ENCODE measurements at places on chromosomes 16 and 17. TPM values are rescaled to one million over a fixed set of nuclear protein-coding genes. Genes with fewer than 3 reads are reported as not detected.

DNA sequence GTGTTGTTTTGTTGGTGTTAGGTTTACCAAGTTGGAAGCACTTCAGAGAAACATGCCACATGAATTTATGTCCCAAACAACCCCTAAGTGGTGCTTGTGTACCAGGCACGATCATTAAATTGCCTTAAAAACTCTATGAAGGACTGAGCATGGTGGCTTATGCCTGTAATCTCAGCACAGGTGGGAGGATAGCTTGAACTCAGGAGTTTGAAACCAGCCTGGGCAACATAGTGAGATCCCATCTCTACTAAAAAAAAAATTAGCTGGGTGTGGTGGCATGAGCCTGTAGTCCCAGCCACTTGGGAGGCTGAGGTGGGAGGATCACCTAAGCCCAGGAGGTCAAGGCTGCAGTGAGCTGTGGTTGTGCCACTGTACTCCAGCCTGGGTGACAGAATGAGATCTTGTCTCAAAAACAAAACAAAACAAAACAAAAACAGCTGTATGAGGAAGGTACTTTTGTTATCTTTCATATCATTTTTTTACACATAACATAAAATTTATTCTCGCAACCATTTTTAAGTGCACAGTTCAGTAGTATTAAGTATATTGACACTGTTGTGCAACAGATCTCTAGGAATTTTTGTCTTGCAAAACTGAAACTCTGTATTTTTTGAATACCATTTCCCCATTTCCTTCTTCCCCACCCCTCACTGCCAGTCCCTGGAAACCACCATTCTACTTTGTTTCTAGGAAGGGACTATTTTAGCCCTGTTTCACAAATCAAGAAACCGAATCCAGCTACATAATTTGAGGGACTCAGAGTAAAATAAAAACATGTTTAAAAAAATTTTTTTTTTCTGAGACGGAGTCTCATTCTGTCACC lies 14.3 kb upstream of the RBBP6 start:
- peaks cover 16% of the 10 kb centered on the region for H3K4me1 ChIP-seq
- H3K4me3 ChIP-seq, result no peak overlapping the region
- H3K27ac ChIP-seq, result no peak overlapping the region
- peaks cover 5% of the 10 kb centered on the region for H3K27me3 ChIP-seq
- no peaks in the 10 kb centered on the region for H3K36me3 ChIP-seq

DNA sequence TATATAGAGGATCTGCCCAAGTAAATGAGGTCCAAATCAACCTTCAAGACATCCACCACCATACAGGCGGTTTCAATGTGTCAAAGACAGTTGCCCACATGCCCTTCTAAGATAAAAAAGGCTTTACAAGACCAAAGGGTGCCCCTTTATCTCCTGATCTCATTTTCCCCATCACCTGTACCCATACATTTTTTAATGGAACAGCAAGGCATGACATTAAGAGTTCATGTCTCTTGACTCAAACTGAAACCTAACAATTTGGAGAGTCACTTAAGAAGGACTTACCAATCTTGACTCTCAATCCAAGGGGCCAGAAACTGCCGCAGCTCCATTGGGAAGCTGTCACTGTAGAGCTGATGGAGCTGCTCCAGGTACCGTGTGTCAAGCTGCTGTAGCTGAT lies 40.1 kb downstream of the STAT3 start:
- peaks cover 14% of the 10 kb centered on the region for H3K36me3 ChIP-seq
- H3K27me3 ChIP-seq, result peaks cover 2% of the 10 kb centered on the region
- H3K27ac ChIP-seq, result peak overlapping the region; percentile 86
- DNase-seq, result no peak
- H3K4me1 ChIP-seq, result peaks cover 47% of the 10 kb centered on the region
- H3K4me3 ChIP-seq, result no peak overlapping the region

DNA sequence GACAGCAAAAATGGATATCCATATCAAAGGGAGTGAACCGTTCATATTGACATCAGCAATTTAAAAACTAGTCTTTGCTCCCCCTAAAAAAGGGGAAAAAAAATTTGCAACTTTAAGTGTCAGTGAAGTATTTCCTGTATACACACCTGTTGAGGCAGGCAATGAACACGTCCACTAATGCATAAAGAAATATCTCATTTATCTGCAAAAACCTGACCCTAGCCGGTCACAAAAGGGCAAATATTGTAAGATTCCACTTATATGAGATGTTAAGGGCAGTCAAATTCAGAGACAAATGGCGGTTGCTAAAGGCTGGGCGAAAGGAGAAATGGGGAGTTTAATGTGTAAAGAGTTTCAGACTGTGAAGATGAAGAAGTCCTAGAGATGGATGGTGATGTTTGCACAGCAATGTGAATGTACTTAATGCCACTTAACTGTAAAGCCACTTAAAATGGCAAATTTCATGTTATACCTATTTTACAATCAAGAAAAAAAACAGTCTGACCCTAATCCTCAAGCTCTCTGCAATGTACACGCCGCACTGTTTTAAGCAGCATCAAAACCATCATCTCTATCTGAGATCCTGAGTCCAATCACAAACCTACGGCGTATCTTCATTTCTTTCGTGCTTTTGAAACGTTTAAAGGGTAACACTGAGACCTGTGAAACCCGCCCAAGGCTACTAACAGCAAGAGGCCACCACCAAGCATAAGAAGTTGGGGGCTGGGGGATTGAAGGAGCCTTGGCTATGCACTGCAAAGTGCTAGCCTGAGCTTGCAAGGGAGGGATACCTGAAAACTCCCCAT lies 1.1 kb downstream of the PARN start:
- peaks cover 2% of the 10 kb centered on the region for H3K27me3 ChIP-seq
- peak overlapping the region; percentile 90 for H3K27ac ChIP-seq
- no peak for DNase-seq
- H3K4me1 ChIP-seq, result peaks cover 26% of the 10 kb centered on the region

GRCh38 chr17:40179923-40180659 lies 2.8 kb downstream of the RAPGEFL1 start:
- peaks cover 7% of the 10 kb centered on the region for H3K36me3 ChIP-seq
- DNase-seq, result peak; percentile 44
- peak overlapping the region; percentile 80 for H3K27ac ChIP-seq
- H3K27me3 ChIP-seq, result peaks cover 7% of the 10 kb centered on the region
- H3K4me1 ChIP-seq, result peaks cover 20% of the 10 kb centered on the region

DNA sequence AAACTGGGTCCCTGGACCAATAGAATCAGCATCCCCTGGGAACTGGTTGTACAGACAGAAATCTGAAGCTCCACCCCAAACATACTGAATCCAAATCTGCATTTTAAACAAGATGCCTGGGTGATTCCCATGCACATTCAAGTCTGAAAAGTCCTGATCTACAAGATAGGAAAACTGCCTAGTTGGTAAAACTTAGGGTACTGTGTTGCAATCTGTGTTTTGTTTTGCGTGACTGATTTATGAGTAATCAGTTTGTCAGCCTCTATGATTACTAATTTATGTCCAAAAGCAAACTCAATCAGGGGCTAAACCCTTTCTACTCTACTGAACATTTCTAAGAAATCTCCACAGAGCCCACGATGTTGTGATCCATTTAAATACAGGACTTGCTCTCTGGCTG lies 103.8 kb downstream of the YPEL2 start:
- H3K4me3 ChIP-seq, result peak overlapping the region; percentile 44
- peak overlapping the region; percentile 58 for H3K27ac ChIP-seq
- peaks cover 2% of the 10 kb centered on the region for H3K27me3 ChIP-seq
- no peaks in the 10 kb centered on the region for H3K36me3 ChIP-seq
- peak; percentile 81 for DNase-seq

DNA sequence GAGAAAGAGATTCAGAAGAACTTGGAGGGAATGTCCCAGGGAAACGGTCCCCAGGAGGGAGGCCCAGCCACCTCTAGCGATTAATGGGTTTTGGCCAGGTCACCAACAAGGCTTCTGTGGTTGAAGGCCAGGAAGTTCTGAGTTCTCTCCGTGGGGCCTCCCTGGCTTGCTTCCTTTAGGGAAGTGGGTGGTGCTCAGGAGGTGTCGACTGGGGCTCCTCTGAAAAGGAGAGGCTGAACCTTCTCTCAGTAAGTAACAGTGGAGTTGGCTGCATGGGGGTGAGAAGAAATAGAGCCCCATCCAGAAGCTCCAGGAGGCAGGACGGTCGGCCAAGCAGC lies 77.1 kb upstream of the GSE1 start:
- H3K4me1 ChIP-seq, result peaks cover 7% of the 10 kb centered on the region

DNA sequence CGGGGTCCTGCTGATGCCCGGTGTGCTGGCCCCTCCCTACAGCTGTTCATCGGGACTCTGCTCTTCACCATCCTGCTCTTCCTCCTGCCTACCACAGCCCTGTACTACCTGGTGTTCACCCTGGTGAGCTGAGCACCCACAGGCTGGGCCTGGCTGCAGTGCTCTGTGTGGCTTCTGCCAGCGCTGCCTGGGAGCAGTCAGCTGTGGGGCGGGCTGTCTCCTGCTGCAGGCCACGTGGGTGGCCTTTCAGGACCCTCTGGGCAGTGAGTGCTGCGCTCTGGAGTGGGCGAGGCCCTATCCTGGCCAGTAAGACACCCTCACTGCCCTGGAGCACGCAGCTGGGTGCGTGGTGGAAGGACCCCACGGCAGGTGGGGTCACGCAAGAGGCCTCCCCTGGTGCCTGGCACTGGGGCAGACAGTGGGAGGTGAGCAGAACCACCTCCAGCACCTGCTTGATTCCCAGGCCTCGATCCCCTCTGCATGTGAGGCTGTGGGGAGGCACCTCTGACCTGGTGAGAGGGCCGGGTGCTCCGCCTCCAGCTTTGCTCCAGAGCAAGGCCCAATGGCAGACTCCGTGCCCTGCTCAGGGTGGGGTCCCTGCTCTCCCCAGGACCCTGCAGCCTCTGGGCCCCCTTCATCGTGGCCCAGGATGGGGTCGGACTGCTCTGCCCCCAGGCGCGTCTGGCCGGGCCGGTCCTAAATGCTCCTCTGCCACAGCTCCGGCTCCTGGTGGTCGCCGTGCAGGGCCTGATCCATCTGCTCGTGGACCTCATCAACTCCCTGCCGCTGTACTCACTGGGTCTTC lies 9.5 kb upstream of the RAB40C start:
- no peak for DNase-seq
- H3K4me3 ChIP-seq, result no peak overlapping the region

Gene SLC6A2
- total RNA-seq, result not detected

Gene NUPR1
- 49.7 TPM for total RNA-seq

Gene INO80E
- total RNA-seq, result 65.9 TPM

GRCh38 chr16:22374311-22375116 lies at the start of gene CDR2:
TSS of gene CDR2 (minus strand) at chr16:22374619. CDS start at chr16:22374309, 310 bp downstream.
- peaks cover 28% of the 10 kb centered on the region for H3K36me3 ChIP-seq
- H3K27ac ChIP-seq, result peak within 1 kb of the TSS; percentile 90
- H3K4me3 ChIP-seq, result peak within 1 kb of the TSS; percentile 97
- H3K4me1 ChIP-seq, result peaks cover 51% of the 10 kb centered on the region
- peaks cover 3% of the 10 kb centered on the region for H3K27me3 ChIP-seq
- peak; percentile 97 for DNase-seq

DNA sequence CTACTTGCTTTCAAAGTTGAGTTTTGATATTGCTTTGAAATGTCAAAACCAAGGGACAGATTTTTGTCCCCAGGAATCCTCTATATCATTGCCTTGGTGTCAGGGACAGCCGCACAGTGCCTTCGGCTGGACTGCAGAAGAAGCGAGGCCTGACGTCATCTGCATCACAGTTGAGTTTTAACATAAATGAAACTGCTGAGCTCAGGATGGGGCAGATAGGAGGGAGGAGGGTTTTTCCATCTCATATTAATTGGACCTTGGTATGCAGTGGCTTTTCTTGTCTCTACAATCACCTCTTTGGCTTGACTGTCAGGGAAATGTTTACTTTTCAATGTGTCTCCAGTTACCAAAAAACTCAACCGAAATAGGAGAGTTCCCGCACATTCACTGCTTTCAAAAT lies 111.3 kb downstream of the AATF start:
- no peak for DNase-seq
- no peak overlapping the region for H3K27ac ChIP-seq
- no peak overlapping the region for H3K4me3 ChIP-seq

GRCh38 chr17:67837965-67838364 lies 12.7 kb downstream of the BPTF start:
- H3K27ac ChIP-seq, result peak overlapping the region; percentile 40
- H3K36me3 ChIP-seq, result peaks cover 6% of the 10 kb centered on the region
- H3K4me3 ChIP-seq, result no peak overlapping the region
- H3K4me1 ChIP-seq, result peaks cover 74% of the 10 kb centered on the region

- peaks cover 2% of the 10 kb centered on the region for H3K27me3 ChIP-seq
- no peak overlapping the region for H3K27ac ChIP-seq
- no peaks in the 10 kb centered on the region for H3K36me3 ChIP-seq
- DNase-seq, result no peak
- H3K4me1 ChIP-seq, result no peaks in the 10 kb centered on the region
- H3K4me3 ChIP-seq, result no peak overlapping the region
Observed at GRCh38 chr16:23944381-23944780, 108.6 kb downstream of the PRKCB start.

DNA sequence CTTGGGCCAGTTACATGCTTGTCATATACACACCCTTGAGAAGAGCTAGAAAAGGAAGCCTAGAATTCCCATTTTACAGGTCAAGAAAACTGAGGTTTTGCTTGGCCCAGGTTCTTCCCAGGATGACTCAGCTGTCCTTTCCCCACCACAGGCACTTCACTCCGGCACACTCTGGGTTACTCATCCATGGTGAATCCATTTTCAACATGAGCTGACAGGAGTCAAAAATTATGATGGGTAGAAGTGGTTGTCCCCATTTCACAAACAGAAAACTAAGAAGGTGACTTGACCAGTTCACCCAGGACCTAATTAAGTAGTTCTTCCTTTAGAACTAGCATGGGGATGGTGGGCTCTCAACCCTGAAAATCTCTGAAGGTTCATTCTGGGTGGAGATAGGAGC lies 67.2 kb downstream of the USP22 start:
- DNase-seq, result no peak
- H3K27ac ChIP-seq, result no peak overlapping the region
- H3K36me3 ChIP-seq, result no peaks in the 10 kb centered on the region
- H3K4me1 ChIP-seq, result no peaks in the 10 kb centered on the region
- peaks cover 20% of the 10 kb centered on the region for H3K27me3 ChIP-seq
- no peak overlapping the region for H3K4me3 ChIP-seq

DNA sequence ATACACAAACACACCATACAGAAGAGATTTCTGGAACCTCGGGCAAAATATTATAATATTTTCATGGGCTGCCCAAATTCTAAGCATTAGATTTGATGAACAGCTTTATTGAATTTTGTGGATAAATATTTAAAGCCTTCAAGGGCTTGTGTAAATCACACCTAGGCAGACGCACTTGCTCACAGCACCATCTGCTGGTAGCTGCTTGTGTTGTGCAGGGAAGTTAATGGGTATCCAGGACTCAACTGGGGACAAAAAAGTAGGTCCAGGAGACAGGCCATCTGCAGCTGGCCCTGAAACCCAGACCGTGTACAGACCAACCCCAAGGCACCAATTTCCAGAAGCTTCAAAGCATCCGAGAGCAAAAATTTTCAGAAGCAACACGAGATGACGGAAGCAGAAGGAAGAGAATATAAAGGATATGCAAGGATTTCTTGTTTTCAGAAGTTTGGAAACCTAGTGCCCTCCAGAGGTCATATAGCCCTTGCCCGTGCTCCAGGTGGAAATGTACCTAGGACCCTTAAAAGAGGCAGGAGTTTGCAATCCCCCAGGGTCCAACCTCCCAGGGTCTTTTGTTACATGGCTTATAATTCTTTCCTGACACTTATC lies 140.0 kb downstream of the CHD9NB start:
- H3K4me3 ChIP-seq, result no peak overlapping the region
- DNase-seq, result peak; percentile 16
- H3K4me1 ChIP-seq, result no peaks in the 10 kb centered on the region
- peaks cover 2% of the 10 kb centered on the region for H3K27me3 ChIP-seq
- no peak overlapping the region for H3K27ac ChIP-seq

All from HFFc6 (cell line).